RKO (cell line): ENCODE measurements at places on chromosomes 3 and 15.

DNA sequence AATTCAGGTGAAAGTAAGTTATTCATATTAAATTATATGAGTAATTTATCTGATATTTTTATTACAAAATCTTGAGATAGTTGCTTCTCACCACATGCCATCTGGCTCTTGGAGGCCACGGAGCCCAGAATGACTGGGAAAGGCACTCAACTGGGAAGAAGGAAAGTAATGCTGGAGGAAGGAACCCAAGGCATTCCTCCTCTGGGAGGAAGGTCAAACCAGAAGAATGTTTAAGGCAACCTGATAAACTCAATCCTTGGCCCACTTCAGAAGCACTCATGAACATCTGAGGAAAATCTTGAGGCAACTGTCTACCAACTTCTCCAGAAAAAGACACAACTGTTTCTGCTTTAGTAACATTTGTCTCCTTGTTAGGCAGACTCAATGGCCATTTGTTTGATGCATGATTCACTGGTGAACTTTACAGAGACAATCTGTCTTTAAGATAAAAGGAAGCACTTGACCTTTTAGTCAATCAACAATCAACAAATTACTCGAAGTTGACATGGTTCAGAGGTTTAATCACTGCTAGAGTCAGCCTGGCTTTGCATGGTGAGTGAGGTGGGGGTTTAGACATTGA, 261.4 kb upstream of the MME start:
- DNase-seq, result no peak

DNA sequence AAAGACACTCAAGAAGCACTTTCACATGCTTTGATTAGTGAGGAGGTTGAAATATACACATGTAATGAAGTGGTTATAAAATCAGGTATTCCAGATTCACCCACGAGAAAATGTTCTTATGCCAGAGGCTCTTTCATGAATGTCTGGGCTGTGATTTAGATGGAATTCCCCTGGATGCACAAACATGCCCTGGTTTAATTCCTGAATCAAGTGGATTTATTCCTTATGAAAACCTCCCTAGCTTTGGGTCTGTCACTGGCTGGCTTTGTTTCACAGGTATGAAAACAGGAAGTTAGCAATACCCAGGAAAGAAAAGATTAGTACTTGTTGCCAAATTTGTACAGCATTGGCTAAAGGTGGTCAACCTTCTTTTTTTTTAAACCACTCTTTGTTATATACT, 1123.0 kb downstream of the ROBO1 start:
- no peak for DNase-seq

GRCh38 chr3:152258448-152259393, 10.0 kb upstream of the MBNL1 start:
- DNase-seq, result peak; percentile 50

GRCh38 chr3:64837986-64838735, 150.4 kb upstream of the ADAMTS9 start:
- DNase-seq, result no peak

- DNase-seq, result no peak
Observed at GRCh38 chr15:41812820-41813375, 15.0 kb upstream of the JMJD7 start.

DNA sequence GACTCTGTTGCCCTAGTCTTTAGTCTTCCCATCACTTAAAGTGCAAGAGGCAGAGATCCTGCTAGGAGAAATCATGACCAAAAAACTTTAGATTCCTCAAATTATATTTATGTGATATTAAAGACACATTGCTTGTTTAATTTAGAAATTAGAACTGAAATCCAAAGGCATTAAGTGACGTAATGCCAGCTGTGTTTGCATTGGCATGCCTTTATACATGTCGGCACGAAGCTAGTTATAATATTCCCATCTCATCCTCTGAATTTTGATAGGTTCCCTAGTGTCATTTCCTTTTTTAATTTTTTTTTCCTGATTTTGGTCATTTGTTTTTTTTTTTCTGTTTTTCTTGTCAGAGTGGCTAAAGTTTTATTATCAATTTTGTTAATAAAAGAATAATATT, 203.5 kb upstream of the ZBTB20 start:
- DNase-seq, result peak; percentile 51

DNA sequence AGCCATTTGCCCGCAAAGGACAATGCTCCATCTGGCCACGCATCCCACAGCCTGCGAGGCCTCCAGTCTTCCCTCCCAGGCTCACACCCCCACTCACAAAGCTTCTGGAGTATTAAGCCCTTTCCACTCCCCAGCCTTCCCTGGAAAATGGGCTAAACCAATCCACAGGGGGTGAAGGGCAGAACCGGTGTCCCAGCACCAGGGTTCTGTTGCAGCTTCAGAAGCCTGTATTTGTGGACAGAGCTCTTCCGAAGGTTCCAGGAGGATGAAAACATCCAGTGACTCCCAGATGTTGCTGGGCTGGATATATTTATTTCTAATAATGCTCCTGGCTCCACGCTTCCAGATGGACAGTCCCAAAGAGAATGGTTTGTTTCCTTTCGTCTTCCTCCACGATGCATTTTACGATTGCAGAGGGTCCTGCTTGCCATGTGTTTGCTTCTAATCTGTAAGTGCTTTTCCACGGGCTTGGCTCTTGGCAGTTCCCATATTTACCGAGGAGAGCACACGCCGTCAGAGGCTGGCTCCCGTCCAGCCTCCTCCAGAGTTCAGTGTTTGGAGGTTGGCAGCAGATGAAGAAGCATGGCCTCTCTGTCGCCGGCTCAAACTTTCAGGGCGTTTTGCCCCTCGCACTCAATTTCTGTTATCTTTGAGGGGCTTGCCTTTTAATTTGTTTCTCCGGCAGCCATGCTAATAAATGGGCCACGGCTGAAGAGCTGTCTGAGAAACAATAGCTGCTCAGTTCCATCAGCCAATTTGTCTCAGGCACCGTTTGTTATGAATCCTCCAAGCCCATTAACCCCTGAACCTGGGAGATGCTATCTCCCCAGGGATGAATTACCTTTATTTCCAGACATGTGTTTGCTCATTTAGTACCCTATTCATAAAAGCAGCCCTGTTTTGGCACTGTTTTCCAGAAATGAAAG, 367.9 kb upstream of the PROK2 start:
- no peak for DNase-seq

GRCh38 chr3:190768891-190769290, 93.6 kb downstream of the GMNC start:
- no peak for DNase-seq

DNA sequence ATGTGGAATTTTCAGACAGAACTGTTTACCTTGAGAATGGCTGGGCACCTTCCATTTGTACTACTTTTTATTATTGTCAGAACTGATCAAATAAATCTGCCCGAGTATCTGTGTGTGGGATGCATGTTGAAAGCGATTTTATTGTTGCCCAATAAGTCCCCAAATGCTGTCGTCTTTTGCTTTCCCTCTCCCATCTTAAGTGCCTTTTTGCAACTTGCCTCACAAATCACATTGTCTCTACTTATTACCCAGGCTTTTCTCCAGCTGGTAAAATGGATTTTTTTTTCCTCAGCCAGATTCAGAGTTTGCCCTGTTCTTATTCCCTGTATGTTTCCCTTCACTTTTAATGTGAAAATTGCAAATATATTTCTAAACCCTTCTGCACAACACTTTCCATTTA, 163.1 kb downstream of the CNTN4 start:
- DNase-seq, result no peak

DNA sequence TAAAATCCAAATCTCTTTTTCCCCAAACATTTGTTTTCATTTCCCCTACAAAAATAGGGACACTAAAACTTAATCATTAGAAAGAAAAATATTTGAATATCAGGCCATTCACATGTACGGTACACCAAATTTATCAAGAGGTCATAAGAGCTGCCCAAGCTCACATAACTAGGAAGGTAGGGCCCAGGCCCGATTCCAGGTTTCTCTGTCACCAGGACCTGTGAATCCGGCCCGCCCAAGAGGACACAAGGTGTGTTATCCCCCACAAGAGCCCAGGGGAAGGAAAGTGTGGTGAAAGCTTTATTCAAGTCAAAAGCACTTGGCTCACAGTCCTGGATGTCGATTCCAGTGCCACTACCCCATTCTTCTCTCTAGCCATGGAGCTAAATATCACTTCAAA, 130.6 kb downstream of the DMXL2 start:
- no peak for DNase-seq

DNA sequence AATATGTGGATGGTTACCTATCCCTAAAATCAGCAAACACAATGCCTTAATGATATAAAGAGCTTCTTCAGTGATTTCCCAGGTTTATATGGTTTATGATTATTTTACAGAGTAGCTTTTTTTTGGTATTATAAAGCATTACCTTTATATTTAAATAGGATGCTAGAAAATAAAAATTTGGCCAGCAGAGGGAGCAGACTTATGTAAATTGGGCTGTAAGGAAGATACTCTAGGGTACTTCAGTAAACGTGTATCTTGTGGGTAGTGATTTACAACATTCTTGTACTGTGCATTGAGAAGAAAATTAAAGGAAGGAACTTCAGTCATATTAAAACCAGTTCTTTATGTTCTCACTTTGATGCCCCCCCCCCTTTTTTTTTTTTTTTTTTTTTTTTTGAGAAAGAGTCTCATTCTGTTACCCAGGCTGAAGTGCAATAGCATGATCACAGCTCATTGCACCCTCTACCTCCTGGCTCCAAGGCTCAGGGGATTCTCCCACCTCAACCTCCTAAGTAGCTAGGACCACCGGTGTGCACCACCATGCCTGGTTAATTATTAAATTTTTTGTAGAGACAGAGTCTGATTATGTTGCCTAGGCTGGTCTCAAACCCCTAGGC, 167.9 kb downstream of the BBX start:
- DNase-seq, result peak; percentile 63

- no peak for DNase-seq
Observed at GRCh38 chr3:175227126-175227525, 368.0 kb downstream of the NAALADL2 start.

DNA sequence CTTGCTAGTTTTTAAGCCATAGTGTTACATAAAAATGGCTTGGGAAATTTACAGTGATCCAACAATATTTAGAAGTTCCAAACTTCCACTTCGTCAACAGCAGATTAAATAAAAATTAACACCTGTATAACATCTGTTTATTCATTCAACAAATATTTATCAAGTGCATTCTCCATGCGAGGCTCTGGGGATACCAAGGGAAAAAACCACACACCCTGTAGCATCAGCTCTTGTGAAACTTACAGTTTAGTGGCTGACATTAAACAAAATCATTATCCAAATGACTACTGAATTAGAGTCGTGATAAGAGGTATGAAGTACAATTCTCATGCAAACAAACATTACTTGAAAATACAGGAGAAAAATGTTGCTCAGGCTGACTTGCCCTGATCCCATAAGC, 122.9 kb downstream of the DLG1 start:
- DNase-seq, result no peak

- peak; percentile 65 for DNase-seq
Observed at GRCh38 chr3:122942937-122943827, 84.4 kb downstream of the SEMA5B start.
